ENCODE measurements at places on chromosomes 4 and X.

DNA sequence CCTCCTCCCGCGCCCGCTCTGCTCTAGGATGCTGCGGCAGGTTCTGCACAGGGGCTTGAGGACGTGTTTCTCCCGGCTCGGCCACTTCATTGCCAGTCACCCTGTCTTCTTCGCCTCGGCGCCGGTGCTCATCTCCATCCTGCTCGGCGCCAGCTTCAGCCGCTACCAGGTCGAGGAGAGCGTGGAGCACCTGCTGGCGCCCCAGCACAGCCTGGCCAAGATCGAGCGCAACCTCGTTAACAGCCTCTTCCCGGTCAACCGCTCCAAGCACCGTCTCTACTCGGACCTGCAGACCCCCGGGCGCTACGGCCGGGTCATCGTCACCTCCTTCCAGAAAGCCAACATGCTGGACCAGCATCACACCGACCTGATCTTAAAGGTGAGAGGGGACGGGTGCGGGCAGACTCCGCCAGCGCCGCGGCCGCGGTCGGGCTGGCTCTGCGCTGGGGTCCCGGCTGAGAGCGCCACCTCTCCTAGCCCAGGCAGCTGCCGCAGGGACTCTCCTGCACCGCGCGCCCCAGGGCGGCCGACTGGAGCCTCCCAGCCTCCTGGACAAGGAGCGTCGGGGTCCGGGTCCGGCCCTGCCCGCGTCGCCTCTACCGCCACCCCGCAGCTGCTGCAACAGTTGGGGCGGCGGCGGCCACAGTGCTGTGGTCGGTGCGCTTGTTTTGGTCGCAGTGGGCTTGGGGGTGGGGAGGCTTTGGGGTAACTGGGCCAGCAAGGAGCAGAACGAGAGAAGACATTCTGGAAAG is at the start of gene PTCHD1:
TSS of gene PTCHD1 (plus strand) at position 2 of the 752 bp plus-strand sequence. CDS start at position 29, 27 bp downstream.
- DNase-seq = no peak

- no peak for DNase-seq
Measured at GRCh38 chrX:70979136-70979762, 48.4 kb upstream of the SLC7A3 start.

DNA sequence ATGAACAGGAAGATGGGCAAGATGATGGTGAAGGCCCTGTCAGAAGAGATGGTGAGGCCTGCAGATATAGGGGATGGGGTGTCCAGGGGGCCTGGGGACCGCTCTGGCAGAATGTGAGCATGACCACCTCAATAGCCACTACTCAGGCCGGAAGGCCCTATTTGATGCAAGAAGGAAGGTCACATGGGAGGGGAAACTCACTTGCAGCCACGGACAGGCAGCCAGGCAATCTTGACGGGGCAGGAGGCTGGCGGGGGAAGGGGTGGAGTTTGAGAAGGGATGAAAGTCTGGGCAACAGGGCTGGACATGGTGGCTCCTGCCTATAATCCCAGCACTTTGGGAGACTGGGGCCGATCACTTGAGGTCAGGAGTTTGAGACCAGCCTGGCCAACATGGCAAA is 8.8 kb downstream of the SASH3 start:
- no peak for DNase-seq

GRCh38 chrX:42290608-42291007 is 367.3 kb upstream of the CASK start:
- DNase-seq = no peak

GRCh38 chr4:152041295-152041694 is 280.5 kb upstream of the GATB start:
- DNase-seq = no peak

GRCh38 chr4:150325872-150326271 is 247.6 kb downstream of the DCLK2 start:
- no peak for DNase-seq

DNA sequence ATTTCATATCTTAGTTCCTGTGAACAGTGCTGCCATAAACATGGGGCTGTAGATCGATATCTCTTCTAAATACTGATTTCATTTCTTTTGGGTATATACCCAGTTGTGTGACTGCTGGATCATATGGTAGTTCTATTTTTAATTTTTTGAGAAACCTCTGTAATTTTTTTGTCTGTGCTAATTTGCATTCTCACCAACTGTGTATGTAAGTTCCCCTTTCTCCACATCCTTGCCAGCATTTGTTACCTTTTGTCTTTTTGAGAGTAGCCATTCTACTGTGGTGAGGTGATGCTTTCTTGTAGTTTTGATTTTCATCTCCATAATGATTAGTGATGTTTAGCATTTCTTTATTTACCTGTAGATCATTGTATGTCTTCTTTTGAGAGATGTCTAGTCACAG is 2086.5 kb upstream of the TENM3 start:
- no peak for DNase-seq

DNA sequence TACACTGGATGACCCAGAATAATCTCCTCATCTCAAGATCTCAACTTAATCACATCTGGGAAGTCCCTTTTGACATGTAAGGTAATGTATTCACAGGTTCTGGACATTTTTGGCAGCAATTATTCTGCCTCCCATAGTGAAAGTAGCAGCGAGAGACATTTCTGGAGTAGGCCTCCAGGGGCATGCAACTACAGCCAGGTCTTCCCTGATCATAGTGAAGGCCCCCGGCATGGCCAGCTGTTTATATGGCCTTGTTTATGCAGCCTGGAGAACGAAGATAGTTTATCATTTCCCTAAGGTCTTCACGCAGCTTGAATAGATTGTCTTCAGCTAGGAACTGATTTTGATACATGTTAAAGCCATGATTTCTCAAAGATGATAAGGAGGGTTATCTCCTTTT is 139.9 kb downstream of the RNF150 start:
- DNase-seq = no peak

DNA sequence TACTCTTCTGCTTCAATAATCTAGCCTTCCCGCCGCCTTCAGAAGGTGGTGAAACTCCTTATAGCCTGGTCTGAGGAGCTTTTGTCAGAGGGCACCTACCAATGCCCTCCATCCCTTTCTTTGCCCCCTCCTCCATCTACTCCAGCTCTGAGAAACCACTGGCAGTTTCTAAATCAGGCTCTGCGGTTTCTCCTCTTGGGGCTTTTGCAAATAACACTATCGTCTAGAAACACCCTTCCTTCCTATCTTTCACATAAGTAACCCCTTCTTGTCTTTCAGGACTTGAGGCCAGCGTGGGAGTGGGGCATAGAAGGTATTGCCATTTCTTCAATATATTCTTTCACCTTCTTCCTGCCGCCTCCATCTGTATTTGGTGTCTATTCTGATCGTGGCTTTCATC is 1.2 kb upstream of the EFHC2 start:
- no peak for DNase-seq

DNA sequence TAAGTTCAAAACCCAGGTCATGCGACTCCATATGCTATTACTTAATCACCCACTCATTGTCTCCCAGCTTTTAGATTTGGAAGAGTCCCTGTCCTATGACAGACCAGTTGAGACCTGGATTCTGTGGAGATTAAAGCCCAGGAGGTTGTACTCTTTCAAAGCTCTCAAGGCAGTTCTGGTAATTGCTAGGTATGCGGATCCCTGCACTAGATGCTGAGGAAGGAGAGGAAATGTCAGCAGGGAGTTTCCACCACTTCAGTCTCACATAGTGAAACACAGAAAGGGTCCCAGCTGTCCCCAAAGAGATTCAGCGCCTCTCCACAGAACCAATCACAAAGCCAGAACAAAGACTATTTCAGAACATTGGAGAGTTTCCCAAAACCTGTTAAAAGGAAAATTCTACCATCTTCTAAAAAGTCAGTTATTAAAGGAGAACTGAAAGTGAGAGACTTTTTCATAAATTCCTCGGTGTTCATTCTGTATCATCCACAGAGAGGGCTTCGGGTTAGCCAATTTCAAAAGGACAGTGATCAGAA is 53.4 kb downstream of the IRF2 start:
- no peak for DNase-seq

GRCh38 chr4:164204434-164204833 is 549.5 kb upstream of the SMIM31 start:
- DNase-seq = no peak

DNA sequence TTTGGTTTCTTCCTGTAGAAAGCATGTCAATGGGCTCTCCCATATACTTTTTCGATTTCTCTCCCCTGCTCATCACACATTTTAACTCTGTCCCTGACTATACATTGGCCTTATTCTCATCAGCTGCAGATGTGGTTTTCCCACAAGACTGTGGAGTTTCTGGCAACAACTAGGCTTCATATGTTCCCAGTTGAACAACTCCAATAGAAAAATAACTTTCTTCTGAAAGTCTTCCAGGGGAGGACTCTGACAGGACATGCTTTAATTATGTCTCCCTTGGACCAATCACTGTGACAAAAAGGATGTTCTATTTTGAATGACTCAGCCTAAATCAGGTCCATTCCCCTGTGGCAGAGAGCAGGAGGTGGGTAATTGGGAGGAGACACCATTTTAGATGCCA is 28.1 kb downstream of the SPANXC start:
- no peak for DNase-seq

DNA sequence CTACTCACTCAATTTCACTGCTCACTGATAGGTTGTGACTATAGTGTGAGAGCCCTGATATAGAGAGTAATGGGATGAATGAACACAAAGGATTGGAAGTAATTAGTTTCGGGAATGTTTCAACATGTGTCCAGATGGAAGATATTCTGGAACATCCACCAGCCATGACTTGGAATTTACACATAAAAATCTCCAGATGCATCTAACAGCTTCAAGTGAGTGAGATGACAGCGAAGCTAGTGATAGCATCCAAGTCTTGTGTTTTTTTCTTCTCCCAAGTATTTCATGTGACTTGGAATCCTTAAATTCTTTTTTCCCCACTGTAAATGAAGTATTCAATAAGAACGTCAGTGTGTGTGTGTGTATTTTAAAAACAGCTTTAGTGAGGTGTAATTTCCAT is 82.1 kb downstream of the CLDN34 start:
- peak; percentile 57 for DNase-seq

DNA sequence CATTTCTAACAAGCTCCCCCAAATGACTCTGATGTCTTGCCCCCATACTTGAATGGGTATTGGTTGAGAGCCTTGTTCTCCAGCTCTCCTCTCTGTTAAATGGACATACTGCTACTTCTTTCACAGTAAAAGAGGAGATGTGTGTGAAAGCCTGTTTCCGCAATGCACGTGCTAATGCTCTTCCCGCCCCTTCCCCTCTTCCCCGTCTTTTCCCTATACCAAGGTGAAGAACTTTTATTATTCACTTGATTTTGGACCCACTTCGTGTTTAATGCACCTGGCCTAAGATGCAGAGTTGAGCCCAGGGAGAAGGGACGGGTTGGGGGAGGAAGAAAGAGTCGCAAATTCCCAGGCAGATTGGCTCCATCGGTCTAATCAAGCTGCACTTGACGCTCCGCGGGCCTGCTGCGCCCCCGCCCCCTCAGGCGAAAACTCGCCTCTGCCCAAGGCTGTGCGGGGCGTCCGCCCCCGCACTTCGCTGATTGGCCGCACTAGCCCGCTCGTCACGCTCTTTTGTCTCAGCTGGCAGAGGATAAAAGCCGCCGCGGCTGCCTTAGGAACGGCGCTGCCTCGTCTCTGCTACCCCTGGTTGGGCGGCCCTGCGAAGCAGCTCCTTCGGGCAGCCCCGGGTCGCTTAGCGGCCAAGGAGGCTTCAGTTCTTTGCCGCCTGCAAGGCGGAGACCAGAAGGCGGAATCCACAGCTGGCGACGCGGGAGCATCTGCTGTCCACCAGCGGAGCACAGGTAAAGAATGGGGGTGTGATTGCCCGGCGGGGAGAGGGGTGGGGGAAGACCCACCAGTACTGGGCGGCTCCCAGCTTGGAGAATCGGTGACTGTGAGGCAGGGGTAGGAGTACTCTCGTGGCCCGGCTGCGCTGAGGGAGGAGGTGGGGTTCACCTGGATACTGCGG is at the start of gene ZCCHC12:
TSS of gene ZCCHC12 (plus strand) at position 562 of the 910 bp plus-strand sequence. CDS start 1,421 bp downstream, outside the sequence.
- DNase-seq = peak; percentile 35

DNA sequence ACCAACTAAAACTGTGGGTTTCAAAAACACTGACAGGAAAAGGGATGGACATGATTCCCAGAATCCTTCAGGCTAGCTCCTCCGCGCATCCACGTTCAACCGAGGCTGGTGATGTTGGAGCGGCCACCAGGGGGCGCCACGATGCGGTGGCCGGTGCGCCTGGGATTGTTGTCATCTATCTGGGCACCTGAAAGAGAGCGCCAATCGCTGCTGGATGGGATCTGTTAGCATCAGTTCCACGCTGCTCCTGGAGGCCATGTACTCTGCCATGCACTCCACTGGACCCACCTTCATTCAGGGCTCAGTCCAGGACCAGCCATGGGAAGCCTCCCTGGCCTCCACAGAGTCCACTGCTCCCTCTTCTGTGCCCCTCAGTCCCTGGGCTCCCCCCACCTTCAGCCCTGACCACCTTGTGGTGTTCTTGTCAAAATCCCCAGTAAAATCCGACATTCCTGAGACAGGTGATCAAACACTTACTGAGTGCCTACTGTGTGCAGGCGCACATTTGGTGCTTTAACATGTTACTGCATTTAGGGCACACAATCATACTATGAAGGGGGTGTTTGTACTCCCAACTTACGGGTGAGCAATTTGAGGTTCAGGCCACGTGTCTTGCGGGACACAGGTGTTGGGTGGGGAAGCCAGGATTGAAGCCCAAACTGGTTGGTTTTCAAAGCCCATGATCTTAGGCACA is 71.1 kb downstream of the CRMP1 start:
- no peak for DNase-seq

DNA sequence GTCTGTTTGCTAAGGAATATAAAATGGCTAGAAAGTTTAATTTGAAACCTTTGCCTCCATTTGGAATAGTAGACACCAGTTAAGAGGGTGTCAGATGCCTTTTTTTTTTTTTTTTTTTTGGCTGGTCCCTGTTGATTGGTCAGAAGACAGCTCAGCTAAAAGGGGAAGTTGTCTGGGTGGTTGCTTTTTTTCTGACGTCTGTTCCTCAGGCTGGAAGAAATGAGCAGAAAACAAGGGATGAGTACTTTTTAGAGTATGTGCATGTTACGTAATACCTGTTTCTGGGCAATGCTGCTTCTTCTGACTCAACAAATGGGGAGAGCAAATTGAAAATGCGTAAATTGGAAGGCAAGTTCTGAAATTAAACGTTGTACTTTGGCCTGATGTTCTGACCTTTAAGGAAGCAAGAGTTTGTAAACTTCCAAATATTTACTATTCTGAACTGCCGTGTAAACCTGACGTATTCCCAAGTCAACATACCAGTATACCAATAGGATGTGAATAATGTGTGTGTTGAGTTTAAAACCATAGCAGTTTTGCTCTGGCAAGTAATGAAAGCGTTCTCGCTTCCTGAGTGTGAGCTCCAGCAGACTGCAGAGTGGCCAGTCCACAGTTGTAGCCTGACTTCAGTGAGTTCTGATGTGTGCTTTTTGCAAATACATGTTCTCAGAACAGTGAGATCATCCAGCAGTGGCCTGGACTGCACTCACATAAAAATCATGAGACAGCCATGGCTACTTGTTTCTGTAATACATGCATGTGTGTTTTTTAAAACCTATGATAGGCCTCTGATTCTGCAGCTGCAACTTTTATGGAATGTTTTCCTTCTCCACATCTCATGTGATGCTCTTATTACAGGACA is 1.7 kb downstream of the SAT1 start:
- DNase-seq = no peak

DNA sequence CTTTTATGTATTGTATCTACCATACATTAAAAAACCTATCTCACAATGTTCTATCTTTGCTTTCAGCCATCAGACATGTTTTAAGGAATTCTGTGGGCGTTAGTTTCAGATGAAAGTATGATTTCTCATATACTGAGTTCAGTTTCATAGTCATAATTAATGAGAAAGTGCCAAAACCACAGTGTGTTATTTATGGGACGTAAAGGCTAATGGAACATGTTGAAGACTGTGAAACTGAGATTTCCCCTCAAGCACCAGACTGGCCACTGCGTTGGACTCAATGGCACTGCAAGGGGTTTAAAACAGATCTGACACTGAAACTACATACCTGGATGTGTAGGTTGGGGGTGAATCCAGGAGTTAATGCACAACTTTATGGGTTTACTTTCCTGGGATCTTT is 32.0 kb downstream of the F8 start:
- DNase-seq = no peak

GRCh38 chr4:167715176-167715575 is 377.2 kb upstream of the ANXA10 start:
- no peak for DNase-seq
